A549 treated with AZD2906 at 1 μM for 4 hours (cell line): ENCODE measurements at places on chromosomes 3 and 15. TPM values are rescaled to one million over a fixed set of nuclear protein-coding genes. Genes with fewer than 3 reads are reported as not detected.

THRB gene
- total RNA-seq: 1.1 to 2.1 TPM (median 1.6 TPM) in 5 replicates

CRABP1 gene
- total RNA-seq: 0.98 to 2.4 TPM (median 1.8 TPM) in 5 replicates

STRA6 gene
- total RNA-seq: 50.4 to 82.4 TPM (median 71.8 TPM) in 5 replicates

SYNPR gene
- not detected in 5 replicates for total RNA-seq

FGD5 gene
- 0.02 to 0.03 TPM (median 0.03 TPM) in 4 of 5 replicates, not detected in the other for total RNA-seq

NANOGP8 gene
- not detected in 5 replicates for total RNA-seq

RTP1 gene
- total RNA-seq: not detected in 5 replicates

GNAT1 gene
- 0.05 to 0.25 TPM (median 0.22 TPM) in 3 of 5 replicates, not detected in the others for total RNA-seq

ADCY5 gene
- total RNA-seq: 0.39 to 0.88 TPM (median 0.61 TPM) in 5 replicates

MYO5C gene
- total RNA-seq: 4.8 to 6.6 TPM (median 5.9 TPM) in 5 replicates

NEIL1 gene
- 1.4 to 3.8 TPM (median 3.0 TPM) in 5 replicates for total RNA-seq

ADGRG7 gene
- total RNA-seq: not detected in 5 replicates

ADAMTS17 gene
- 0.13 to 0.42 TPM (median 0.16 TPM) in 5 replicates for total RNA-seq

PDHB gene
- 53.3 to 67.2 TPM (median 57.7 TPM) in 5 replicates for total RNA-seq

CTXN2 gene
- total RNA-seq: 0.02 to 0.05 TPM in 2 of 5 replicates, not detected in the others

INSYN1 gene
- total RNA-seq: 1.9 to 3.2 TPM (median 2.4 TPM) in 5 replicates

CD200 gene
- not detected in 5 replicates for total RNA-seq

CFAP100 gene
- total RNA-seq: not detected in 5 replicates
